ENCODE measurements at places on chromosomes 11 and 22.

DNA sequence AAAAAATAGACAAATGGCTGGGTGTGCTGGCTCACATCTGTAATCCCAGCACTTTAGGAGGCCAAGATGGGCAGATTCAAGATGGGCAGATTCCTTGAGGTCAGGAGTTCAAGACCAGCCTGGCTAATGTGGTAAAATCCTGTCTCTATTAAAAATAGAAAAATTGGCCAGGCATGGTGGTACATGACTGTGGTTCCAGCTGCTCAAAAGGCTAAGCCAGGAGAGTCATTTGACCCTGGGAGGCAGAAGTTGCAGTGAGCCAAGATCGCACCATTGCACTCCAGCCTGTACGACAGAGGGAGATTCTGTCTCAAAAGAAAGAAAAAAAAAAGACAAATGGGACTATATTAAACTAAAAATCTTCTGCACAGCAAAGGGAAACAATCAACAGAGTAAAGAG is 55.4 kb downstream of the USP35 start:
- no peak for DNase-seq

- no peak for DNase-seq
Measured at GRCh38 chr22:46129390-46130041, 20.8 kb upstream of the PPARA start.

DNA sequence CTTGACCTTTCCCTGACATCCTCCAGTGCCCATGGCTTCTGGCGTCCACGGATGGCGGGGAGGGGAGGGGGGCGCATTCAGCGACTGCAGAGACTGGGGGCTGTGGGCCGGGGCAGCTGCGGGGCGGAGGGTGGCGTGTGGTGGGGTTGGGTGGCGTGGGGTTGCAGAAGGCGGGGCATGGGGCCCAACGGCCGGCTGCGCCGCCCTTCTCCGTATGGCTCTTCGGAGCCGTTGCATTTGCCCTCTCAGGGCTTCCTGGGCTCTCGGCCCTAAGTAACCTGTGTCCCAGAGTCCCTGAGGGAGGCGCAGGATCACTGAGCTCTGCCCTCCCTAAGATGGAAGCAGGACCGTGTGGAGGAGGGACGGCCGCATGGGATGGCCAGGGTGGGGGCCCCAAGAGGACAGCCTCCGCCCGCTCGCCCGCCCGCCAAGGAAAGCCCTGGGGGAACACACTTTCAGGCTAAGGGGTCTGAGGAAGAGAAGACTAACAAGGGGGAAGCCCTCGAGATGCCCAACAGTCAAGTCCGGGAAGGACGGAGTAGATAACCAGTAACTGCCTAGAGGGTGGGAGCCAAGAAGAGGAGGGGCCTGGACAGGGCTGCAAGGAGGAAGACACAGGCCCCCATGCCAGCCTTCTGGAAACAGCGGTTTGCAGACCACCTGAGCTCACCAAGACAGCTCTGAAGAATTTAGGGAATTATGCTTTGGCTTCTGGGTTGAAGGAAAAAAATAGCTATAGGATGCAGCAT is 9.2 kb upstream of the AIFM3 start:
- DNase-seq, result no peak

DNA sequence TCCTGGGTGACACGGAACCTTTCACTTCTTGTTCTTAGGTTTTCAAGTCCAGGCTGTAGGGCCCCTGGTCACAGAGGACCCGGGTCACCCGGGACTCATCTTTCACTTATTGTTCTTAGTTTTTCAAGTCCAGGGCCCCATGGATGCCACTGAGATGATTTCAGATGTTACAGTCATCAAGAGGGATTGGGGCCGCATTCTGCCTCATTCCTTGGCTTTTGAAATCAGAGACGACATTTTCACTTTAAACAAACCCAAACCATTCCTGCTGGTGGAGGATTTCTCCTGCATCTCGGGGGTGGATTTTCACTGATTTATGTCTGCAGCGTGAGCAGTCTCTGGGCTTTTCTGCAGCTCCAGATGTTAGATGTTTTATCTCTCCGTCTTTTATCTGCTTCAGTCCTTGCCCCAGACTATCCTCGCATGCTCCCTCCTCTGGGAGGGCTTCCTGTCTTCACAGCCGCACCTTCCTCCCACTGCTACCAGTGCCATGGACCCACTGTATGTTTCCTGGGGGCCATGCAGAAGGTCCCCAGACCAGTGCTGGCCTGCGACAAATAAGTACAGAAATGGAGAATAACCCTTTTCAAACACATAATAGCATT is 27.4 kb downstream of the FBLN1 start:
- no peak for DNase-seq

DNA sequence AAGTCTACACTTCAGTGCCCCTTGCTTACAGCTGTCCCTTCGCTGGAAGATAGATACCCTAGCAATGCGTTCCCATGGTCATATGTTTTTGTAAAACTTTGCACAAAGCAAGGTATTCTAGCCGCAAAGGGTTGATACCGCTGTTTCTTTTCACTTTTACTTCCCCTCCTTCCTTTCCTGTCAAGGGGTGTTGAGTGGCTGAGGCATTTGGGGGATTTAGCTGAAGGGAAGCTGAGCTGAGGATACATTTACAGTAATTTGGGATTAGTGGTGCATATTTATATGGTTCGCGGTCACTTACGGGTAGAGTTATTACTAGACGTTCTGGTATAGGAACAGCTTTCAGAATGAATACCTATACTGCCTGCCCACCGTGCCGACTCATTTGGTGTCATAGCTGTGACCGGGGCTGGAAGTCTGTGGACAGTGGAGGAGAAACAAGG is 86.9 kb upstream of the WNT11 start:
- no peak for DNase-seq

DNA sequence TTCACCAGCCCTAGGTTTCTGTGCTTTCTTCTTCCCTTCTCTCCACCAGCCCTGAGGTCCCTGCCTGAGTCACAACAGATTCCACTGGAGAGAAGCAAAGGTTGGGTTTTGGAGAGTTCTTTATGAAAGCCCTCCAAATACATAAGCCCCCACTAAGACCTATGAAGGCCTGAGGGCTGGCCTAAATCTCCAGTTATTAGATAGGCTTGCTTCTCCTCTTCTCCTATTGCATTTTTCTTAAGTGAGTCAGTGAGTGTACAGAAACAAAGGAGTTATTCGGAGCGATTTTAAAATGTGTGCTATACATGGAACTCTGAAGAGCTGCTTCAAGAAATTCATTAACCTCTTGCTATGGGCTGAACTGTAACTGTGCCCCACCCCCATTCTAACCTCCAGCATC is 1057.3 kb downstream of the OPCML start:
- no peak for DNase-seq

DNA sequence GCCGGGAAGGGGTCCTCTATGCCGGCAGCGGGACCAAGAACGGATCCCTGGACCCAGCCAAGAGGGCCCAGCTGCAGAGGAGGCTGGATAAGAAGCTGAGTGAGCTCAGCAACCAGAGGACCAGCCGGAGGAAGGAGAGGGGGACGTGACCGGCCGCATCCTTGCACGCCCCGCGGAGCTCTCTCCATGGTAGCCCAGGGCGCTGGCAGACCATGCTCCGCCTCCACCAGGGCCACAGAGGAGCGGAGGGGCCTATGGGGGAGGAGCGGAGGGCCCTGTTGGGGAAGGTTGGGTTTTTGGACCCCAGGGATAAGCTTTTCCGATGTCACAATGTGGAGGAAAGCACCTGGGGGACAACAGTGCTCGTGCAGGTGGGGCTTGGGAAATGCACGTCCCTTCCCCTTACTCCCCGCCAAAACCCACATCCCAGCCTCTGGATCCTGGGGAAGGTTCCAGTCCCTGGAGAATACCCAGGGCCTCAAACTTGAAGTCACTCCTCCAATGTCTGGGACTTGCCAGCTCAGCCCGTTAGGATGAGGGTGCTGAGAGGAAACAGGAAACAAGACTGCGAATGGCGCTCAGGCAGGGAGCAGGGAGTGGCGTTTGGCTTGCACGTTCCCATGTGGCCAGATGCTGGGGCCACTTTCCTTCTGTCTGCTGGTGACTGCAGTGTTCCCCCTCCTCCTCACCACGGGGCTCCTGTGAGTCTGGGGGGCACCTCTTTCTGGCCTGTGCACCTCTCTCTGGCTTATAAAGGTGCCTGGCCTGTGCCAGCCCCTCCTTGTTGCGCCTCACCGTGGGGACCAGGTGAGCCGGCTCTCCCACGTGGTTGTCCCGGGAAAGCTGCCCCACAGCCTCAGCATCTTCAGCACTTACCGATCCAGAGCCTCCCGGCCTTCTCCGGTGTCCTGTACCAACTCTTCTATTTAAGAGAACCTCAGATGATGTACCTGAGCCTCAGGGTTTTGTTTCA is 36.2 kb downstream of the IGHMBP2 start:
- DNase-seq, result no peak

DNA sequence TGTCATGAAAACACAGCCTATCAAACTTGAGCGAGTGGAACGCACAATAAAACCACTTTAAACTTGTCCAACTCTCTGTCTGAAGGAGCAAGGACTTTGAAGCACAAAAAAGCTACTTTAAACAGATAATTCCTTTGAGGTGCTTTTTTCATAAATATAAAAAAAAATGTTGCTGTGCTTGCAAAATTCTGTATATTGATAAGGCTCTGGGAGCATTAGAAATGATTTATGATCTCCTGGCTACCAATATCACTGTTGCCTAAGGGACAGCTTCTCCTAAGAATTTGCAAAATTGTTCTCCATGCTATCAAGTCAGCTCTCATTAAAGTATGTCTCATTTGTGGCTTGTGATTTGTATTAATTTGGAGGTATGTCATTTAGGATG is 37.6 kb upstream of the LDLRAD3 start:
- no peak for DNase-seq

DNA sequence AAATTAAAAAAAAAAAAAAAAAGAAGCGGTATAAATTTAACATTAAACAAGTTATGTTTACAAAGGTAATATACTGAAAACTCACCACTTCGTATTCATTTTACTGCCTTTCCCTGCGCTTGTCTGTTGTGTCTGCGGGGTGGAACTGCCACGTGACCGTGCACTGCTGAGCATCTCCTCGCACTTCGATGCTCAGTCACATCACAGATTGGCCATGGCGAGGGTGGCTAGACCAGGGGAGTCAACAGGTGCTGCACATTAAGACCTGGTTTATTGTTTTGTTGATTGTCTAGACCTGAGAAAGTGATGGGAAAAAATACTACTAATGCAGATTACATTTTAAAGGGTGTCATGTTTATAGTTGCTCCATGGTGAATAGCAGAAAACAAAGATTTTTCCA is 22.8 kb upstream of the TUB start:
- no peak for DNase-seq

DNA sequence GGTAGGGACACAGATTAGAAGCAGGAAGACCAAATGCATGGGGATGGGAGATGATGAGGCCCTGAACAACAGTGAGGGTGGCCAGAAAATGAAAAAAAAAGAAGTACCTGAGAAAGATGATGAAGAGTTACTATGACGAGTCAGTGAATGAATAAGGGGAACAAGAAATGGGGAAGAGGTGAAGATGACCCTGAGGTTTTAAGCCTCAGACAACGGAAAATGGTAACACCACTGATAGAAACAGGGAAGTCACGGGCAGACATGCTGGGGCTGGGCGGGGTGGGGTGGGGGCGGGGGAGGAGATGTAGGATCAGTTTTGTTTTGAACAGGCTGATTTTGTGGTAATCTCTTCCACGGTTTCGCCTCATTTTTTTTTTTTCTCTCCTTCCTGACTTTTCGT is 205.1 kb upstream of the CADM1 start:
- DNase-seq, result no peak

GRCh38 chr22:21977814-21978213 is 4.8 kb downstream of the TOP3B start:
- DNase-seq, result no peak

DNA sequence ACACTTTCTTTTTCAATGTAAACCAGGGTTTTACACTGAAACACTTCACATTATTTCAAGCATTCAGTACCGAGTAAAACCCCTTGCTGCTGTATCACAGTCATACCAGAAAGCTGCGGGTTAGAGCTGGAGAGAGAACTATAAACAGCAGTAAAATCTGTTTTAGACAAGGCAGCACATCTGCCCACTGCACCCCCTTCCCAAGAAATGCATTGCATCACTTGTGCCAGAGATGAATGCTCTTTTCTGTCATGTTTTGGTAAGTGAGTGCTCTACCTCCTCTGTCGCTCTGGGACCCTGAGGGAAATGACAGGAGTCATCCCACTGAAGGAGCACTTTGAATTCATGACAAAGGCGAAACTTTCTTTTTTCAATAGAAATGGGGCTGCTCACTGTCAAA is 107.2 kb downstream of the MAML2 start:
- no peak for DNase-seq

DNA sequence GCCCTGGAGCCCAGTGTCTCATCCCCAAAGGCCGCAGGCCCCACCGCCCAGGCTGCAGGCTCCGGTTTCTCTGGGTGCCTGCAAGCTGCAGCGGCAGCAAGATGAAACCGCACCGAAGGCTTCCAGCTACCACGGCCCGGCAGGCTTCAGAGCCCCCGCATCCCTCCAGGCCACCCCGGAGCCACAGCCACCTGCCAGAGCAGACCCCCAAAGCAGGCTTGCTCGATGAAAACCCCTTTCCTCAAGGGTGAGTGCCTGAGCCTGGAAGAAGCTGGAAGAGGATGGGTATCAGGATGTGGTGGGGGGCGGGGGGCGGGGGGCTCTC is 24.5 kb upstream of the GNB1L start:
- DNase-seq, result no peak

DNA sequence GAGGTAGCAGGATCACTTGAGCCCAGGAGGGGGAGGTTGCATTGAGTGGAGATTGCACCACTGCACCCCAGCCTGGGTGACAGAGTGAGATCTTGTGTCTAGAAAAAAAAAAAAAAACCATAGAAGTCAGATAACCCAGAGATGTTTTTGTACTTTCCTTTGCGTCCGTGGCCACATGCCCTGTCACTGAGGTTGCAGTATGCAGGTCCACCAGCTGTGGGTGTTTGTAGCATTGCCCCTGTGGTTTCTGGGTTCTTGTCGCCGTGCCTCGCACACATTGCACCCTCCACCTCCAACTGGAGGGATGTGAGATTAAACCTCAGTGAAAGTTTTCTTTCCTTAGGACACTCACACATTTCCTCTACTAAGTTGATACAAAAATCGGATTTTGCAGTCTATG is 70.3 kb downstream of the TNRC6B start:
- no peak for DNase-seq

- no peak for DNase-seq
Measured at GRCh38 chr11:8775332-8775731, 92.7 kb downstream of the RPL27A start.

All from hindlimb muscle (tissue), 1 donor.